ENCODE measurements at places on chromosomes 16 and 17.

- DNase-seq, result no peak
Measured at GRCh38 chr17:82330322-82331239, 3.0 kb downstream of the SECTM1 start.

- DNase-seq, result no peak
Measured at GRCh38 chr17:64056269-64057005, 36.0 kb upstream of the ICAM2 start.

- DNase-seq, result no peak
Measured at GRCh38 chr17:36980280-36980761, 31.6 kb downstream of the AATF start.

GRCh38 chr16:85518398-85519049 is 94.6 kb upstream of the GSE1 start:
- no peak for DNase-seq

DNA sequence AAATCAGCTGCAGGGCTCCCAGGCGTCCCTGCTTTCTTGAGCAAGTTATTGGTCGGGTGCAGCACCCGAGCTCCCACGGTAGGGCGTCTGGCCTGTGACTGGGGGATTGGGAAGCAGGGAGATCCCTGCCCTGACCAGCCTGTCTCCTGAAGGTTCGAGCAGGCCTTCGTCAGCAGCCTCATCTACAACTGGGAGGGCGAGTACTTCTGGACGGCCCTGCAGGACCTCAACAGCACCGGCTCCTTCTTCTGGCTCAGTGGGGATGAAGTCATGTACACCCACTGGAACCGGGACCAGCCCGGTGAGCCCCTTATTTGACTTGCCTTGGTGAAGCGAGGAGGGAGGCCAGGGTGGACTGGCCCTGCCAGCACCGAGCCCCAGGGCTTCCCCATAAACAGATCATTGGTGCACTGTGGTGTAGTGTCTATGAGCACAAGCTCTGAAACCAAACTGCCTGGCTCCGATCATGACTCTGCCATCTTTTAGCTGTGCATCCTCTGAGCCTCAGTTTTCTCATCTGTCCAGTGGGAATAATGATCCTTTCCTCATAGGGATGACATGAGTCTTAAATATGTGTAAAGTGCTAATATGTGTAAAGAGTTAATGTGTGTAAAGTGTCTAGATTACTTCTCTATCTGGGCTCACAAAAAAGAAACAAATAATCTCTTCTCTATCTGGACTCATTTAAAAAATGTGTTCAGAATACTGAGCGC is 48.9 kb downstream of the MRC2 start:
- no peak for DNase-seq

DNA sequence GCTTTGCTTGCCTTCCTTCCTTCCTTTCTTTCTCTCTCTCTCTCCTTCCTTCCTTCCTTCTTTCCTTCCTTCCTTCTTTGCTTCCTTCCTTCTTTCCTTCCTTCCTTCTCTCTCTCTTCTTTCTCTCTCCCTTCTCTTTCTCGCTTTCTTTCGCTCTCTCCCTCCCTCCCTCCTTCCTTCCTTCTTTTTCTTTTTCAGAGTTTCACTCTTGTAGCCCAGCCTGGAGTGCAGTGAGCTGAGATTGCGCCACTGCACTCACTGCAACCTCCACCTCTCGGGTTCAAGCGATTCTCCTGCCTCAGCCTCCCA is 17.9 kb downstream of the FOXJ1 start:
- DNase-seq, result no peak

DNA sequence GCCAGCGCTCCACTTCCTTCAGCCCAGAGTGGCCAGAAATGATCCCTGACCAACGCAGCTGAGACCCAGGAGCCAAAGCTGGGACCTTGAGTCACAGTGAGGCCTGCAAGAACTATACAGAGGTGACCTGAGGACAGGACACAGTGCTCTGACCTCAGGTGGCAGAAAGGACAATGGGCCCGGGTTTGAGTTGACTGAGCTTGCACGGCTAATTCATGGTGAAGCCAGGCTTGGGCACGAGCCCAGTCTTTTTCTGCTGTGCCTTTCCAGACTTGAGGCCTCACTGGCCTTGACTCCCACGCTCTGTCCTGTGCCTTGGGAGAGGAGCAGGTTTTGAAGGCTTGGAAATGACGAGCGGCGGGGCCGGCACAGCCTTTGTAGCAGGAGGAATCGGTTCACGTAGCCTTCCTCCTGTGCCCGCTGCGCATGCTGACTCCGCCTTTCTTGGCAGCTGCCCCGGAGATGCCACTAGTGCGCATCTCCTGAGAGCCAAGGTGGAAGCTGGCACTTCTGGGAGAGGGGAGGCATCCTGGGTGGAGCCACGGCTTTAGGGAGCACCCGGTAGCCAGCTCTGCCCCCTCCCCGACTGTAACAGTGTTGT is 34.9 kb downstream of the NDEL1 start:
- DNase-seq, result no peak

DNA sequence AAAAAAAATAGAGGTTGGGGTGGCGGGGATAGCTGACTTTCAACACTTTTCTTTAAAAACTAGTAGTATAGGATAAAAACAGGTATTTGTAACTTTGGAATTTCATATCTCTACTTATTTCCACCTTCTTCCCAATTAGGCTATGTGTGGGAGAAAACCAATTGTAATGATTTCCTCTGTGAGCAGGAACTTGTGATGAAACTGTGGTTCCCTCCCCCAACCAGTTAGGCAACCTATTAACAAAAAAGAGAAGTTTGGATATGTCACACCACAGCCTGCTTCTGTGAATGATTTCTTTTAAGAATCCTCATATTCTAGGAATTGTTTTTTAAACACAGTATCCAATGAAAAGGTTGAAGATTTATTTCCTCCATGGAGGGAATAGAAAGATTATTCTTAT is 1.9 kb downstream of the IGSF6 start:
- no peak for DNase-seq

- DNase-seq, result no peak
Measured at GRCh38 chr17:44190481-44190880, 3.7 kb downstream of the TMUB2 start.

- no peak for DNase-seq
Measured at GRCh38 chr16:56353054-56353921, 72.1 kb downstream of the AMFR start.

DNA sequence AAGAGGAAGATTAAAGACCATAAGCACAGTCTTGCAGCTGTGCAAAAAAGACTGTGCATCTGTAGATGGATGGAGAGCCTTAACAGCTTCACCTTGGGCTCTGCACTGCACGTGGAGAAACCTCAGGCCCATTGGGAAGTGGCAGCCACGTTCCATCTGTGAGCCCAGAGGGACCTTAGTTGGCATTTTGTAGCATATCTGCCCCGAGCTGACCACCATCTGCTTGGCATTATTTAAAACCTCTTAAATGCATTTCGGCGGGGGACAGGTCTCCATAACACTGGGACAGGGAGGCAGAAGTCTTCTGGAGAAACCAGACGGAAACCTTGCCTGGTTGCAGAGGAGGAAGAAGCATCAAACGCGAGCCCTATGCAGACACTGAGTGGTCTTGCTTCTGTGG is 345.6 kb downstream of the CPPED1 start:
- no peak for DNase-seq

- DNase-seq, result no peak
Measured at GRCh38 chr17:79914813-79915740, 75.8 kb upstream of the CBX4 start.

DNA sequence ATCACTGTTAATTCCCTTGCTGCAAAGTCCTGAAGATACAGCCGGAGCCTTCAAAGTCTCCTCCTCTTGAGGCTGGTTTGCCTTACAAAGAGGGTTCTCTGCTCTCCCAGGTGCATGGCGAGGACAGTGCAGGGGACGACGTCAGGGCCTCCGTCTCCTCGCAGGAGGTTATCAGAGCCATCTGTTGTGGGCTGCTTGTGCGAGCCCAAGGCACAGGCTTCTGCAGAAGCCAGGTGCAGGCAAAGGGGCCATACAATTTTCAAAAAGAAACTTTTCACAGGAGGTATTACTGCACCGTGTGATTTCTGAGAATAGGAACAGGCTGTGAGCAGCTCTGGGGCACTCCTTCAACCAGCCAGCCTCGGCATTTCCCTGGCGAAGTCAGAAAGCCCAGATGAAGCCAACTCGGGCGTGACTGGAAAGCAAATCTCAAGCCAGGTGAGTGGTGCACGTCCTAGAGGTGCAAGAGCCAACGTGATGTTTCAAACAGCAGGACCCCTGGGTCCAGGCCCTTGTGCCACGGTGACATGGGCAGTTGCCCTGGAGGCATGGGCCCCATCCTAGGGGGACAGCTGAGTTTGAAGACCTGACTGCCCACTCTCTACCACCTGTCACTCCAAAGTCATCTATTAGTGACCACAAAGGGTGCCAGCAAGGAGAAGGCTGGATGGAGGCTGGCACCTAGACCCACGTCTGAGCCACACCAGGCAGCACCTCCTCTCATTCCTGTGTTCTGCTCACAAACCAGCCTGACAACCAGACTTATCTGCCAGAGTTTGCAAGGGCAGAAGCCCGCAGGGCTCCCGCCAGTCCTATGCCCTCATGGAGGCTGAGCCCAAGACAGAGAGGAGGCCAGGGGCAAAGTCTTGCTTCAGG is 68.6 kb downstream of the SMPD3 start:
- DNase-seq, result no peak

- DNase-seq, result no peak
Measured at GRCh38 chr16:2142942-2143877, 5.2 kb upstream of the RAB26 start.

DNA sequence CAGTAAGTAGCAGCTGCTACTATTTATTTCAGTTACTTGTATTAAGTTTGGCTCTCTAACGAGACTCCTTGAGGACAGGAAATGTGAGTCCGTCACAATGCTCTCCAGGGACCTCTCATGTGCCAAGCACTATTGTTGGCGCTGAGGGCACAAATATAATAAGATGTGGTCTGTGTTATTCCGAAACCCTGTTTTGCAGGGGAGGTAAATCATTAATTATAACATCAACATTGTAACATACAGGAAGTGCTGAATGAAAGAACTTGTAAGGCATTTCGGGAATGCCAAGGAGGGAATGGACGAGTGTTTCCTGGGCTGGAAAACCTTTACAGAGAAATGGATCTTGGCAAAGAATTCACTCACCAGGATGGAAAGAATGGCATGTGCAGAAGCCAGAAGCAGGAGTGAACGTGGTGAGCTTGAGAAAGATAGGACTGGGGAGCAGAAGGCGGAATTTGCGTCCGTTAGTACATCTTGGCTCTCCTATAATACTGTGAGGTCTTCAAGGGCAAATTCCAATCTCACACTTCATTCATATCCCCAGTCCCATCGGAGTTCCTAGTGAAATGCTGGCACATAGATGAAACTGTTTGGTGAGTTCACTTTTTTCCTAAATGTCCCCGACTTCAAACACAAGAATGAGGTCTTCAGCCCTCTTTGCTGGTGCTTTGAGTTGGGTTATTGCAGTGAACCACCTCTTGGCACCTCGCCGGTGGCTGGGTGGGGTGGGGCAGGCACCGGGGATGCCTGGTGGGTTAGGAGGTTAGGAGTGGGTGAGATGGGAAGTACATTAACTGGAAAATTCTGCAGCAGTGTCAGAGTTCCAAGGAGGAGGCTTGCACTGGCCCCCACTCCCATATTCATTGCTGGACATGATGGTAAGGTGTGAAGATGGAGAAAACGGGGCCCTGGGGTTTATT is 11.5 kb downstream of the TAC4 start:
- DNase-seq, result no peak

DNA sequence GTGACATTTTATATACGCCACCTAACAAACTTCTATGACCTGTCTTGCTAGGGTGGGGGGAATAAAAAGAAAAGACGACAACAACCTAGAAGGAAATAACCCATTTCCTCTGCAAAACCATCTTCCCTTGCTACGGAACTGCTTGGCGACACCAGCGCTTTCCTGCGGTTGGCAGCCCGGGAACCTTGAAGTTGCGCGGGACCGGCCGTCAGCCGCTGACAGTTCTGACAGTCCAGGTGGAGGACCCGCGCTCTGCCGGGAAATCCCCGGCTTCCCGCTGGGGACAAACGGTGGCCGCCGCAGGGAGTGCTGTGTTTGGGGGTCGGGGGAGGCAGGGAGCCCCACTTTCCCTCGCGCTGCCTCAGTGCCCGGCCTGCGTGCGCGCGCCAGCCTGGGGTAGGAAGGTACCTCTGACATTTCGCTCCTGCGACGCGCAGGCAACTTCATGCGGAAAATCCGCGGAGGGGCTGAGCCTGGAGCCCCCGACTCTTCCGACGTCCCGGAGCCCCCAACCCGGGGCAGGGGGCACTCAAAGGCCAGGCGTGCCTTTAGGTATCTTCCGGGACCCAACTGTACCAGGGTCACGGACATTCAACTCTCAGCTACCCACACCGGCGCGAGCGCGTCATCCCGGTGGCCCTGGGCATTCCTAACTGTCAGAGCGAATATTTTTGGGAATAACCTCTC is 516 bp downstream of the SLC16A6 start:
- no peak for DNase-seq

- DNase-seq, result no peak
Measured at GRCh38 chr17:27407916-27408864, 48.1 kb upstream of the KSR1 start.

- no peak for DNase-seq
Measured at GRCh38 chr17:83080858-83081683, 1.7 kb downstream of the METRNL start.

DNA sequence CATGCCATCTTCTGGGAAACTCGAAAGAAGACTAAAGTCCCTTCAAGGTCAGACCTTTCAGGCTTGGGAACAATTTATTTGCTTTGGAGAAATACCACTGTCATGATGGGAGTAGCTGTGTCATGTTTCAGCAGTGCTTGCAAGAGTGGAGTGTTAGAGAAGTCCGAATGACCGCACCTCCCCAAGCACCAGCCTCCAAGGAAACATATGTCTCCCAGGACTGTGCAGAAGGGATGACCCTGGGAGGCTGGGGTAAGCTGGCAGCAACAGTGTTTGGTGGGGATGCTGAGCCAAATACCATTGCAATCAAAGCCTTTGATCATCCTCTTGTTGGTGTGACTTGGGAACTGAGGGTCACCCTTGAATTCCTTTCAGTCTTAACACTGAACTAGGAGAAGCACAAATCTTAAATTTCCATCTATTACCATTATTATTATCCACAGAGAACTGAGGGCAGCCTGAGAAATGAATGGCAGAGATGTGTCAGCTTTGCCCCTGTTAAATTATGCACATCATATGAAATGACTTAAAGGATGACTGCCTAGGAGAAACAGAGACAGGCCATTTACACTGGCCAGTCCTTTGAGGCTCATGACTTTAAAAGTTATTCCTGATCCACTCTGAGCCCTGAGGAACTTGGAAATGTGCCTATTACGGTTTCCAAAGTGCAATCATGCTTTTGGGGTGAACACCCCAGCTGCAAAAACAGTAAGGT is 244.9 kb downstream of the CA10 start:
- DNase-seq, result no peak

Data from hematopoietic multipotent progenitor cell treated with erythropoietin and hydrocortisone succinate and interleukin-3 and kit ligand, for 17 days (in vitro differentiated cells).